ENCODE measurements at places on chromosomes 11 and 22.

- DNase-seq, result no peak
These were observed 6.8 kb downstream of the TSGA10IP start for GRCh38 chr11:65952052-65952521.

- DNase-seq, result peak; percentile 56
These were observed 52.3 kb downstream of the RTL6 start for GRCh38 chr22:44445731-44446130.

GRCh38 chr11:60834742-60835533 is 7.0 kb upstream of the CCDC86 start:
- DNase-seq, result no peak

- no peak for DNase-seq
These were observed 21.5 kb downstream of the PRRG4 start for GRCh38 chr11:32851251-32851650.

DNA sequence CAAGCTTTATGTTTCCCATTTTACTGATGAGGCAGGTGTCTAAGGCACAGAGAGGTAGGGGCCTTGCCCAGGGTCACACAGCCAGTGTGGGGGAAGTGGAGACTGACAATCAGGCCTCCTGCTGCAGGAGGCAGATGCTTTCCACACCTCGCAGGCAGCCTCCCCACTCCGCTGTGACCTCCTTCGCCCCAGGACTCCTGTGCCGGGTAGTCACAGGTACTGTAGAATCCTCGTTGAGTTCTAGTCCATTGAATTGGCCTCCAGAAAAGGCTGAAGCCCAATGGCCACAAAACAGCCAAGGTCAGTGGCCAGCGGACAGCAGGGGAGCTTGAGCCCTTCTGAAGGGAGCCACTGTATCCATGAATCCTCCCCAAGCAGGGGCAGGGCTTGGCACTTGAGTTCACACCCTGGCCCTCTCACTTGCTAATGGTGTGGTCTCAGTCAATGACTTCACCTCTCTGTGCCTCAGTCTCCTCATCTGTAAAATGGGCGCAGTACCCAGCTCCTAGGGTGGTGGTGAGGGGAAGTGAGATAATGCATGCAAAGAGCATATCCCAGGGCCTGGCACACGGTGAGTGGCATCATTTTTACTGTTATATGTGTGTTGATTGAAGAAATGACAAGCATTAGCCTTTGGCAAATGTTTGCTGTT is 1.1 kb upstream of the FXYD2 start:
- no peak for DNase-seq

DNA sequence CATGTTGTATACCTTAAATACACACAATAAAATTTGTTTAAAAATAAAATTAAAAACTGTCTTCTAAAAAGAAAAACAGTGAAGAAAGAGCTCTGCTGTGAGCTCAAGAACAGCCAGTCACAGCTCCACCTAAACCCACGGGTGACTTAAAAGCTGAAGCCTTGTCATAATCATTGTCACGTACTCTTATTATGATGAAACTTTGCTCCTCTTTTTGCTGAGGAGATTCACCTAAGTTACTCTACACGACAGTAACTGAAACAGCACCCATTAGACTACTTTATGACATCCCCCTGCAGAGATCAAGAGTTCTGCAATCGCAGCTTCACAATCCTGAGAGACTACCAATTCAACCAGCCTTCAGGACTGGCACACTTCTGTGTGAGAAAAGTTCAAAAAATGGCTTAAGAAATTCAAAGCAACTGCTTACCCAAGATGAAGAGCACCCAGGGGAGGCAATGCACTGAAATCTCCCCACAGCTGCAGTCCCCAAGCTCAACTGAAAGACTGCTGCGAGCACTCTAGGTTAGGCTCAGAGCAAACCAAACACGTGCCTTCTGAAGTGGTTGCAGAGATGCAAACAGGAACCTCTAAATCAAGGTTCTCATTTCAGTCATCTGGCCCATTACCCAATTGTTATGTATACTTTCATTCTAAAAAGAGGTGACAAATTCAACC is at the start of gene JAML:
JAML (minus strand) TSS at position 501 of the 678 bp plus-strand sequence. CDS start 10,145 bp downstream, outside the sequence.
- peak; percentile 18 for DNase-seq

- no peak for DNase-seq
These were observed 431.3 kb downstream of the MN1 start for GRCh38 chr22:27370269-27370668.

- DNase-seq, result no peak
These were observed 47.0 kb upstream of the PSMA1 start for GRCh38 chr11:14567064-14567651.

GRCh38 chr11:103877221-103877620 is 159.2 kb upstream of the DDI1 start:
- peak; percentile 37 for DNase-seq
